Left lung (tissue), 14 donors: ENCODE measurements at places on chromosomes 6 and 20. TPM values are rescaled to one million over a fixed set of nuclear protein-coding genes. Genes with fewer than 3 reads are reported as not detected.

DNA sequence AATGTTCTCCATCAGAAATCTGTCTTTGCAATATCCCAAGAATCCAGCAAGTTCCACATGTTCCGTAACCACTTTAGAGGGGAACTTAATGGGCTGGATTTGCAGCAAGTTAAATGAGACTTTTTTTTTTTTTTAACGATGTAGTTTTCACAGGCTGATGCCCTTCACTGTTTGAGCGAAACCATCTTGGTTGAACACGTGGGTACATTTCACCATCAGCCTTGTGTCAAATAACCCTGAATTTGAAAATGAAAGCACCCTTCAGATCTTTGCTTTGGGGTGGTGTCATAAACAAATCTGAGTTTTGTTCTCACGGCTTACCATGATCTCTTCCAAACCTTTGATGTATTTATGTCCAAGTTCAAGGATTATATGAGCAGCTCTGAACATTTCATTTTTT, 73.7 kb upstream of the EXOC2 start:
- no peaks in the 10 kb centered on the region for H3K27me3 ChIP-seq
- H3K4me3 ChIP-seq, result no peak overlapping the region
- no peak overlapping the region for H3K27ac ChIP-seq
- no peak for DNase-seq

DNA sequence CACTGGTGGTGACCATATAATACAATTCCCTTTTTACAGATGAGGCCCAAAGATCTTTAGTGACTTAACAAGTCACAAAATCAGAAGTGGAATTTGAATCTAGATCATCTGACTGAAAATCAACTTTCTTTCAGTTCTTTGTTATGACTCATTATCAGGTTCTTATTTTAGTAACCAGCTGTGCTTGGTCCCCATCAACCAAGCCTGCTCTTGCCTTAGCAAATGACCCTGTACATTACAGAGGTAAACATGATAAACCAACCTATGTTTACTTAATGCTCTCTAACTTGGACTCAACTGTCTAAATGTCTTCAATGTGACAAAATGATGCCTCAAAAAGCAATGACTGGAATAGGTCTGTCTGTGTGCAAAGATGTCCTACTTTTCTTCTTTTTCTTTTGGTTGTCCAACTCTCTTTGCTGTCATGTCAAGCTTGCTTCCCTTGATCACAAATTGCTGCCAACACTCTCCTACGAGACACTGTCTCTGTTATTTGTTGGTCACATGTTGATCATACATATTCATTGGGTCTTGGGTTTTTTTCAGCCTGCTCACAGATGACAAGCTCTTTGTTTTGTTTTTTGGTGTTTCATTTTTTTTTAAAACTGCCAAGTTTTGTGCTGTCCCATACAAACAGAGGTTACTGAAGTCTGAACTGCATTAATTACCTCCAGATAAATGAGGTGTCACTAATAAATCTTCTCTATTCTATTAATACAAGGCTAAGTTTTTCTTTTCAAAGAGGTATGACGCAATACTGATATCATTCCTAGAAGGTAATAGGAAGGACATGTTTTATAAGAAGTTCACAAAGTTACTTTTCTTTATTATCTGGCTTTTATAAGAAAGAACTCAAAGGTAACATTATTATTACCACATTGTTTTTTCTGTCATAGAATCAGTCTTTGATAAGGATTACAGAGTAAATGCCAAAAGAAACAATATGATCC, 62.2 kb upstream of the PLN start:
- no peak overlapping the region for H3K4me3 ChIP-seq
- no peak overlapping the region for H3K27ac ChIP-seq
- H3K4me1 ChIP-seq, result no peaks in the 10 kb centered on the region
- DNase-seq, result no peak
- H3K27me3 ChIP-seq, result no peaks in the 10 kb centered on the region

DNA sequence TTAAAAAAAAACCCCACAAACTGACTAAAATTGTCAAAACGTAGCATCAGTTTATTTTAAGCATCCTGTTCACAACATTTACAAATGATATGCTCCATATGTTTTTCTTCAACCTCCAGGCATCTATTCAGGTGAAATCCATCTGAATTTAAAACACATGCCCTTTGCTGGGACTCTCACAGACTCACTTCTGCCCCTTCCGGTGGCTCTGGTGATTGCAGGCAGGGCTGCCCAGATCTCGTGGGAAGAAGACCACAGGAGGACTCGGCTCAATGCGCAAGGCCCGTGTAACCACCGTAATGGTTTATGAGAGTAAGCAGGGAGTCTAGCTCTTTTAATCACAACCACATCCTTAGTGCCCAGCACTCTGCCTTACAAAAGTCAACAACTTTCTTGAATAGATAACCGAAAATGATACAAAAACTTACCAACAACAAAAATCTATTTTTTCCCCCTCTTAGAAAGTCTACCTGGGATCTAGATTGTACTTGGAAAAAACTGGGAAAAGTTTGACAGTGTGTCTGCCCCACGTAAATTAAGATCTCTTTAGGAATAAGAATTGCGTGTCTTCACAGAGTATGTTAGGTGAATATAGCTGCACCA, 139.1 kb downstream of the KIF16B start:
- no peaks in the 10 kb centered on the region for H3K4me1 ChIP-seq
- no peak overlapping the region for H3K27ac ChIP-seq
- no peaks in the 10 kb centered on the region for H3K27me3 ChIP-seq
- no peaks in the 10 kb centered on the region for H3K36me3 ChIP-seq
- no peak overlapping the region for H3K4me3 ChIP-seq

DNA sequence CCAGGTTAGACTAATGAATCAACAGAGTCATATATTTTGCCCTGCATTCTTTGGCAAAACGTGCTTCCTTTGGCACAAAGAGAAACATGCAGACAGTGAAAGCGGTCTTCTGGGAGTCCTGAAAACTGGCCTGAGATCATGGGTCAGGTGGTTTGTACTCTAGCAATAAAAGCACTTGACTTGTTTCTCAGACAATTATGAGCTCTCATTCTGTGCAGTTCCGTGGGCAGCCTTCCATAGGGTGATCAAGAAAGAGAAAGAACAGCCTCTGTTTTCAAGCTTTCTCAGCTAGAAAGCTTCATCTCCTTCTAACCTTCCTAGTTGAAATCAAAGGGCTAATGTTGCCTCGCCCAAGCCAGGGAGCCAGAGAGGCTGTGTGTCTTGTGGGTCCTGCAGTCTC, 62.7 kb upstream of the ISM1 start:
- no peak overlapping the region for H3K27ac ChIP-seq
- H3K4me3 ChIP-seq, result no peak overlapping the region
- H3K4me1 ChIP-seq, result no peaks in the 10 kb centered on the region
- H3K27me3 ChIP-seq, result no peaks in the 10 kb centered on the region
- DNase-seq, result no peak

DNA sequence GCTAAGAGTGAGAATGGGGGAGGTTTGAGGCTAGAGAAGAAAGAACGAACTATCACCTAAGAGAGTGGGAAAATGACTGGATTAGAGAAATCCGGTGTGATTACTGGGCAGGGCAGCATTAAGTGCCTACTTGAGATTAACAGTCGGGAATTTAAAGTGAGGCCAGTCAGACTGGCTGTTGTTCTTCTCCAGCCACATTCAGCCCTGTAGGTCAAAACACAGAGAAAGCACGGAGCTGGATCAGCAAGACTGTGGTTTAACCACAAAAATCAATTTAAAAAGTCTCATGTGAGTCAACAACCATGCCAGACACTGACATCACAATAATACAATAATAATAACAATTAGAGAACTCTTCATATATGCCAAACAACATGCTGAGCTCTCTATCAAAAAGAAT, 301.9 kb upstream of the SGK1 start:
- H3K4me1 ChIP-seq, result no peaks in the 10 kb centered on the region
- DNase-seq, result no peak
- no peaks in the 10 kb centered on the region for H3K27me3 ChIP-seq

GRCh38 chr6:52415917-52416628, 4.1 kb upstream of the EFHC1 start:
- no peak overlapping the region for H3K27ac ChIP-seq
- H3K27me3 ChIP-seq, result no peaks in the 10 kb centered on the region
- no peaks in the 10 kb centered on the region for H3K36me3 ChIP-seq
- no peak for DNase-seq
- peaks cover 18% of the 10 kb centered on the region for H3K4me1 ChIP-seq

DNA sequence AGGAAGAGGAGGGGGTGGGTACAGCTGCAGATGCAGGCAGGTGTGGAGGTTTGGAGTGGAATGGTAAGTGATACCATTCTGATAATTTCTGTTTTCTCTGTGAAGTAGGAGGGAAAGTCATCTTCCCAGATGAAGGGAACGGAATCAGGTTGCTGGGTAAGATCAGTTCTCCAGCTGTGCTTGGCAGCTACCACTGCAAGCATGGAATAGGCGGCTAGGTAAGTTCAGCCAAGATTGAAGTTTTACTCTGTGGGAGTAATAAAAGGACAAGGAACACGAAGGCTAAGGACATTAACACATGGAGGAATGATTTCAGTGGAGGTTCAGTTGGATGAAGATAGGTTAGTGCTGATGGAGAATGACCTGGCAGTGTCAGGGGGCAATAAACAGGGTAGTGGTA, 128.3 kb downstream of the CARMIL1 start:
- H3K27ac ChIP-seq, result no peak overlapping the region
- no peak overlapping the region for H3K4me3 ChIP-seq
- H3K27me3 ChIP-seq, result no peaks in the 10 kb centered on the region
- no peaks in the 10 kb centered on the region for H3K36me3 ChIP-seq
- no peak for DNase-seq

GRCh38 chr20:48395816-48396546, 431.8 kb downstream of the PREX1 start:
- H3K4me3 ChIP-seq, result no peak overlapping the region
- no peaks in the 10 kb centered on the region for H3K4me1 ChIP-seq
- H3K36me3 ChIP-seq, result no peaks in the 10 kb centered on the region
- H3K27ac ChIP-seq, result no peak overlapping the region

GRCh38 chr6:98644063-98644462, 190.3 kb upstream of the POU3F2 start:
- no peak overlapping the region for H3K4me3 ChIP-seq
- no peaks in the 10 kb centered on the region for H3K36me3 ChIP-seq
- H3K27me3 ChIP-seq, result no peaks in the 10 kb centered on the region
- H3K27ac ChIP-seq, result no peak overlapping the region
- no peak for DNase-seq

- H3K4me3 ChIP-seq, result peak overlapping the region; percentile 75
- DNase-seq, result peak; percentile 90
- no peaks in the 10 kb centered on the region for H3K27me3 ChIP-seq
- no peaks in the 10 kb centered on the region for H3K36me3 ChIP-seq
- H3K27ac ChIP-seq, result peak overlapping the region; percentile 87
Observed at GRCh38 chr6:105402090-105402938, 568 bp downstream of the PREP start.

- H3K36me3 ChIP-seq, result no peaks in the 10 kb centered on the region
- no peaks in the 10 kb centered on the region for H3K4me1 ChIP-seq
- no peak overlapping the region for H3K4me3 ChIP-seq
- no peak overlapping the region for H3K27ac ChIP-seq
- no peak for DNase-seq
- no peaks in the 10 kb centered on the region for H3K27me3 ChIP-seq
Observed at GRCh38 chr6:102438171-102438570, 1044.7 kb downstream of the GRIK2 start.

DNA sequence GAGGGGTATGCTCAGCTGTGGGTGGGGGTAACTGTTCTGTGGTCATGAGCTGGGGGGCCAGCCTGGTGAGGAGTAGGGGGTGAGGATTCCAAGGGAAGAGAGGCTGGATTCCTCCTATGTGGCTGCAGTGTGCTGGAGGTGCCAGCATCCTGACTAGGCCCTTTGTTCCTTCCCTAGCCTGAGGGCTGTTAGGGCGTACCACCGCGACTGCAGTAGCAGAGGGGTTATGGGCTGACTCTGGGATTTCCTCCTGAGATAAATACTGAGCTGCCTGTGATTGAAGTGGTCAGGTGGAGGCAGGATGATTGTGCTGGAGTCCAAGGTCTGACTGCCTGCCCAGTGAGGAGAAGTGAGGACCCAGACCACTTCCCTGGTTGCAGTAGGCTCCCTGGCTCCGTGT, 205.3 kb downstream of the ADGRG6 start:
- H3K27ac ChIP-seq, result no peak overlapping the region
- no peaks in the 10 kb centered on the region for H3K36me3 ChIP-seq
- H3K4me3 ChIP-seq, result no peak overlapping the region
- no peaks in the 10 kb centered on the region for H3K27me3 ChIP-seq

DNA sequence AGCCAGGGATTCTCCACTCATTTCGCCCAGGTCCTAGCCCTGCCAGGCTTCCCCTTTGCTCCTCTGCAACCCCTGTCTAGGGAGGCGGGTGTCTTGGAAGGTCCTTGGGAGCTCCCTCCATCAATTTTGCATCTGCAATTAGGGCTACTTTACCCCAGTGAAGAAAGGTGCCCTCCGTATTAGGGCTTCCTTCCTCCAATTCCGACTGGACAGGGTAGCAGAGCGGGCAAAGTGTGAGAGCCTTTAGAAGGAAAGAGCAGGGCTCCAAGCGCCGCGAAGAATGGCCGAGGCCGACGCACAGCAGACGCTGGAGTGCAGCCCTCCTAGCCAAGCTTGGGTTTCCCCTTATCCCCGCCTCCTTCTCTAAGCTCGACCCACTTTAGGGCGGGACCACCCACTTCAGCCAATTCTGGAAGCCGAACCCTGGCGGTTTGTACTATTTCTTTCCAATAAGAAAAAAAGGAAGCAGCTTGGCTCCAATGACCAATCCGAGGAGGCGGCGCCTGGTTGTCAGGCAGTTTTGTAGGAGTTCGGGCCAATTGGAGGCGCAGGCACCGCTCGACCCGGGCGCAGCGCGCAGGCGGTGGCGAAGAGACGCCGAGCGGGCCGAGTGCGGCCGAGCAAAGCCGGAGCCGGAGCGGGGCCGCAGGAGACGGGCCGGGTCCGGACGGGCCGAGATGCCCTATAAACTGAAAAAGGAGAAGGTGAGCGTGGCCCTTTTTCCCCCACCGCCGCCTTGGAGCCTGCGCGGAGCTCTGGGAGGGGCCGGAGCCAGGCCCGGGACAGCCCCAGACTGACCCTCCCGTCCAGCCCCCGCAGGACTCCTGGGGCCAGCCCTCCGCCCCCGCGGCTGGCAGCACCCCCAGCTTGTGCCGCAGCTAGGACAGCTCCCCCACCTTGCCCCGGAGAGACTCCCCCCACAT, at the start of gene PPP2R5D:
Gene PPP2R5D (plus strand): TSS at position 570 of the 923 bp plus-strand sequence. CDS start 108 bp downstream, at position 678.
- peak; percentile 98 for DNase-seq
- no peaks in the 10 kb centered on the region for H3K27me3 ChIP-seq
- peak within 1 kb of the TSS; percentile 69 for H3K27ac ChIP-seq
- H3K36me3 ChIP-seq, result no peaks in the 10 kb centered on the region
- H3K4me3 ChIP-seq, result peak within 1 kb of the TSS; percentile 96

- H3K4me1 ChIP-seq, result peaks cover 7% of the 10 kb centered on the region
- H3K36me3 ChIP-seq, result no peaks in the 10 kb centered on the region
- H3K27me3 ChIP-seq, result no peaks in the 10 kb centered on the region
- DNase-seq, result no peak
- no peak overlapping the region for H3K4me3 ChIP-seq
- H3K27ac ChIP-seq, result no peak overlapping the region
Observed at GRCh38 chr6:156774863-156775405, 2.2 kb upstream of the ARID1B start.

- H3K36me3 ChIP-seq, result no peaks in the 10 kb centered on the region
- peaks cover 10% of the 10 kb centered on the region for H3K4me1 ChIP-seq
- no peak for DNase-seq
- H3K27ac ChIP-seq, result no peak overlapping the region
- H3K4me3 ChIP-seq, result no peak overlapping the region
Observed at GRCh38 chr6:143531720-143532499, 20.4 kb upstream of the FUCA2 start.

ARMC12 gene
- 0.90 TPM for total RNA-seq

CYP24A1 gene
- 3.4 TPM for total RNA-seq

IL20RA gene
- 6.0 TPM for total RNA-seq
